Stimulated activated CD4-positive, alpha-beta T cell treated with anti-CD3 and anti-CD28 coated beads, TNF-alpha, amount 100 ng/mL, for 24 hours (primary cell): ENCODE measurements at places on chromosomes 12 and 14.

DNA sequence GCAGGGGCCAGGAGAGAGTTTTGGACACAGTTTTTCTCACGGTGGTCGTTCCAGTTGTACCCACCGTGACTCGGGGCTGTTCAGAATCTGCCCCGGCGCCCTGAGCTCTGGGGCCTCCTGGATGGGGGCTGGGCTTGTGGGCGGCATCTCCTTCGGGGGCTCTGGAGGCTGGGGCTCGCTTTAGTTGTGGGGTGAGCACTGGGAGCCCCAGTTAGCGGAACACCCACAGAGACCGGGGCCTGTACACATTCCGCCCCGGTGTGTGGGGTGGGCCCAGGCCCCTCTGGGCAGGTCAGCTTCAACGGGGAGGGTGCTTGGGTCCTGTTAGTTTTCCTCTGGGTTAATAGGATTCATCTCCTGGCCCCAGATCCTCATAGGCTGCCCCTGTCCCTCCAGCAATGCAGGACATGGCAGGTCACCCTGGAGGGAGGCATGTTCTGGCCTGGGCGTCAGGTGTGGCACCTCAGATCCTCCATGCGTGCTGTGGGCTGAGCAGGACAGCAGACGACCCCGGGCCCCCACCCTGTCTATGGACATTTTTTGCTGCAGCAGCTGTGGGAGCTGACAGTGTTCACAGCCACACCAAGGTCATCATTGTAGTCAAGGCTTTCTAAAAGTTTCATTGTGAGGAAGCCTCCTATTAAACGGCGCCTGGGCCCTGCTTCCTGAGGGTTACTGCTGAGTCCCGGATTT is 393.2 kb downstream of the TMEM121 start:
- DNase-seq, result no peak

GRCh38 chr14:71166180-71166837 is 259.1 kb downstream of the PCNX1 start:
- no peak for DNase-seq

DNA sequence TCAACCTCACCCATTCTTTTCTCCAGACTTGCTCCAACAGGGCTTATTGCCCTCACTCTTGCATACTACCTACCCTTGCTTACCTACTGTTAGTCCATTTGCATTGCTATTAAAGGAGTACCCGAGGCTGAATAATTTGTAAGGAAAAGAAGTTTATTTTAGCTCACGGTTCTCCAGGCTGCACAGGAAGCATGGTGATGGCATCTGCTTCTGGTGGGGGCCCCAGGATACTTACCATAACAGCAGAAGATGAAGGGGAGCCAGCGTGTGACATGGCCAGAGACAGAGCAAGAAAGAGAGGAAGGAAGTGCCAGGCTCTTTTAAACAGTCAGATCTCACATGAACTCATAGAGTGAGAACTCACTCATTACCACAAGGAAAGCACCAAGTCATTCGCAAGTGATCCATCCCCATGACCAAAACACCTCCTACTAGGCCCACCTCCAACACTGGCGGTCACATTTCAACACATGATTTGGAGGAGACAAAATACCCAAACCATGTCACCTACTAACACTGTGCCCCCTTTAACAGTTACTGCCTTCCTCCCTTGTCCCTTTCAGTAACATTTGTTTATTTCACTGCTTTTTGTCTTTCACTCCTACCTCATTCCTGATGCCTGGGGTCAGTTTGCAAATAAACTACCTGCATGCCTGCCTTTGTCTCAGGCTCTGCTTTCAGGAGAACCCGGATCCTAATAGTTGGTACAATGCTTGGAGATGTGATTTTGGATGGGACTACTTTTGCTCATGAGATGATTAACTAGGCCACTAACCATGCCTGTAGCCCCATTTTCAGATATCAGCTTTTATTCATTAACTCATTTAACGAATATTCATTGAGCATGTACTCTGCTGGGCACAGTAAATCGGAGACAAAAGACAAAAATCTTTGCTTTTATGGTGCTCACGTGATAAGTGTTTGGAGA is 41.6 kb upstream of the CSRP2 start:
- DNase-seq, result no peak

GRCh38 chr12:1131811-1132224 is 140.8 kb downstream of the ERC1 start:
- DNase-seq, result no peak

- no peak for DNase-seq
These were observed 107.1 kb downstream of the TMTC1 start for GRCh38 chr12:29676676-29677075.

DNA sequence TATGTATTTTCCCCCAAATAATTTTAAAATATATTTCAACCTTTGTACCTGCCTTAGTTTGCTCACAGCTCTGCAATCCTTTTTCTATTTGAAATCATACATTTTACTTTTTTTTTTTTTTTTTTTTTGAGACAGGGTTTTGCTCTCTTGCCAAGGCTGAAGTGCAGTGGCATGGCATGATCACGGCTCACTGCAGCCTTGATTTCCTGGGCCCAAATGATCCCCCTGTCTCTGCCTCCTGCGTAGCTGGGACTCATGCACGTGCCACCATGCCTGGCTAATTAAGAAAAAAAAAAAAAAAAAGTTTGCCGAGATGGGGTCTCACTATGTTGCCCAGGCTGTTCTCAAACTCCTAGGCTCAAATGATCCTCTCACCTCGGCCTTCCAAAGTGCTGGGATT is 1.3 kb upstream of the SYCP3 start:
- no peak for DNase-seq

DNA sequence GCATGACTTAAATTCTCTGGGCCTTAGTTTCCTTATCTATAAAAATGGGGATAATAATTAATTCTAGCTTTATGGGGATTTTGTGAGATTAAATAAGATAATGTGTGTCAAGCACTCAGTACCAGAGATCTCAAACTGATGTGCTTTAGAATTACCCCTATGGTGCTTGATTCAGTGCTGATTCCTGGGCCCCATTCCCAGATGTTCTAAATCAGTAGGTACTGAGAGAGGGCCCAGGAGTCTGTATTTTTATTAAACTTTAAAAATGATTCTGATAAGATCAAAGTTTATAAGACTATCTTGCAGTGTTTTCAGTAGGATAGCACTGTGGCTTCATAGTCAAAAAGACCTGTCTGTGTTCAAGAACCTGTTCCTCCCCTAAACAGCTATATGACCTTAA is 89.1 kb upstream of the RIC8B start:
- DNase-seq, result no peak

DNA sequence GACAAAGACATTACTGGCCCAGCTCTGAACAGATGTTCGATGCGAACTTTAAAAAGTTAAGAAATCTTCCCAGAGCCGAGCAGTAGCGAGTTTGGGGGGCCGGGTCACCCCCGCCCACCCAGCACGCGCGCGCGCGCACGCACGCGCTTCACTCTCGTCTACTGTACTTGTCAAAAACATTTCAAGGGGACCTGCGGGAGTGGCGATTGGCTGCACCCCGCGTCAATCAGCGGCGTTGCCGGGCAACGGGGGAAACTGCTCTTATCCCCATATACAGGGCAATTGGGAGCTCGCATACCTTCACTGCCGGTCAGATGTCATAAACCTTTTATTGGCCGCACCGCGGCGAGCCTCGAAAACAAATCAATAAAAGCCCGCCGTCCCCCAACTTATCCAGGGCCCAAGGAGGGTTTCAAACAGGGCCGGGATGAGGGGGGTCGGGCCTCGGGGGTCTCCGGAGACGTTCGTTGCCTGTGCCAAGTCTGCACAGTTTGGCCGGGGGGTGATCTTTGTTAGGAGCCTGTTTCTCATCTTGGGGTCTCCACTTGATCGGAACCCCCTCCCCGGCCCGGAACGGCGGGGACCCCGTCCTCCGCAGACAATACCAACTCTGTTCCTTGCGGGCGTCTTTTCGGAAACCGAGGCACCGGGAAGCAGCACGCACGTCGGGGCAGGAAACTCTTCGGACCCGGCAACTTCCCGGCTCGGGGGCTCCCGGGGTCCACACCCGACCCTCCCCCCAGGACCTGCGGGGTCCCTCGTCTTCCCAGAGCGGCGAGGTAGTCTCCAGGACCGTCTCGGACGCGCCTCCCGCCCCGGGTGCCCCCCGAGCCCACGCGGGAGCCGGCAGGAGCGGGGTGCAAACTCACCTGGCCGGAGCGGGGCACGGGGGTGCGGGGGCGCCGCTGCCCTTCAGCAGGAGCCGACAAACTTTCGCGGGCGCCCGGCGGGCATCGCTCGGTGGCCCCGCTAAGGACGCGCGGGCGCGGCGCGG is 734 bp downstream of the FOXN3 start:
- DNase-seq, result peak; percentile 99

- DNase-seq, result no peak
These were observed 46.6 kb upstream of the CDKN3 start for GRCh38 chr14:54350203-54350602.

- DNase-seq, result no peak
These were observed 12.7 kb downstream of the DPPA3 start for GRCh38 chr12:7723926-7724325.

- DNase-seq, result no peak
These were observed 11.0 kb downstream of the ASB2 start for GRCh38 chr14:93965287-93965821.

GRCh38 chr12:93733358-93733757 is 56.2 kb downstream of the CRADD start:
- no peak for DNase-seq

DNA sequence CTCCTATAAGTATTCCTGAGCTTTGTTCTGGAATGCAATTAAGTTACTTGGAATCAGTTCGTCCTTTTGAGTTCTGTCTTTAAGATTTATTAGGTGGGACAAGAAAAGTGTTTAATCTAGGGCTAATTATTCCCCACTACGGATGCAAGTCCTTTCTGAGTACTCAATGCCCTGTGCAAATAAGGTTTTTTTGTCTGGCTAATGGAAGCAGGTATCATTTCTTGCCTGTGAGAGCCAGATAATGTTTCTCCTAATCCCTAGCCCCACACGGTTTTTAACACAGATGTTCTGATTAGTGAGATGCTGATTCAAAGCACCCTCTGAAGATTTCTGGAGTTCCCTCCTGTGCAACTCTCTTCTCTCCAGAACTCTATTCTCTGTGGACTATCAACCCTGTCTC is 296.6 kb upstream of the PRICKLE1 start:
- no peak for DNase-seq

- no peak for DNase-seq
These were observed 89.0 kb downstream of the SETD3 start for GRCh38 chr14:99391671-99392070.

DNA sequence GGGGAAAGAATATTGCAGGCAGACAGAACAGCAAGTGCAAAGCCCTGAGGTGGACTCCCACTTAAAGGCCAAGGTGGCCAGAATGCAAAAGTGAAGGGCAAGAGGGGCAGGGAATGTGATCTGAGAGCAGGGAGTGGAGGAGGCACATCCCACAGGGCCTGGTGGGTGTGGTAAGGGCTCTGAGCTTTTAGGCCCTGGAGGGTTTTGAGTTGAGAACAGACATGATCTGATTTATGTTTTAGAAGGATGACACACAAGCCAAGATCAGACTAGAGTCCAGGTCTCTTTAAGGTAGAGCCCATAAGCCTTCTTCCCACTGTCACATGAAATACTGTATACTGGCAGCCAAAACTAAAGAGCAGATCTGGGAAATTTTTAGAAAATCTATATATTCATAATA is 162.5 kb downstream of the SLC38A4 start:
- DNase-seq, result no peak

GRCh38 chr12:6919588-6919987 is 5.2 kb downstream of the ENO2 start:
- DNase-seq, result no peak

GRCh38 chr14:29168149-29168548 is 401.6 kb downstream of the FOXG1 start:
- no peak for DNase-seq
